ENCODE measurements at places on chromosomes 7 and 10.

GRCh38 chr7:18860221-18860620 is 257.2 kb downstream of the TWIST1 start:
- DNase-seq = no peak

DNA sequence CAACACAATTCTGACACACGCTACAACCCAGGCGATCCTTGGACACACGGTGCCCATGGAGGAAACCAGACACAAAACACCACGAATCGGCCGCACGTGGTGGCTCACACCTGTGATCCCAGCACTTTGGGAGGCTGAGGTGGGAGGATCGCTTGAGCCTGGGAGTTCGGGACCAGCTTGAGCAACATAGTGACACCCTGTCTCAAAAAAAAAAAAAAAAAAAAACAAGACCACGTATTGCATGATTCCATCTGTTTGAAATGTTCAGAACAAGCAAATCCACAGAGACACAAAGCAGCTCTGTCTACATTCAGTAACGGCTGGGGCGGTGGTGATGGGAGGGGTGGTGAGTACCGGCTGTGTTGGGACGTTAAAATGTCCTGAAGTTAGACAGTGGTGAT is 25.2 kb downstream of the ADAP1 start:
- no peak for DNase-seq

GRCh38 chr7:140403878-140404564 is at the start of gene RAB19:
TSS of gene RAB19 (plus strand) at chr7:140404058. CDS start at chr7:140407647, 3,589 bp downstream.
- no peak for DNase-seq

DNA sequence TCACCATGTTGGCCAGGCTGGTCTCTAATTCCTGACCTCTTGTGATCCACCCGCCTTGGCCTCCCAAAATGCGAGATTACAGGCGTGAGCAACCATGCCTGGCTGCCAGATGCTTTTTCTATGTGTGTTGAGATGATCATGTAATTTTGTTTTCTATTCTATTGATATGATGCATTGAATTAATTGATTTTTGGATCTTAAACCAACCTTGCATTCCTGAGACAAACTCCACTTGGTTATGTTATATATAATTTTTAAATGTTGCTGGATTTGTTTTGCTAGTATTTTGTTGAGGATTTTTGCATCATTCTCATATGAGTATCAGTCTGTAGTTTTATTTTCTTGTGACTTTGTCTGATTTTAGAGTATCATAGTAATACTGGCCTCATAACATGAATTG is 192.8 kb downstream of the ADK start:
- no peak for DNase-seq

- no peak for DNase-seq
Observed at GRCh38 chr7:47988496-47989386, 9.3 kb upstream of the HUS1 start.

DNA sequence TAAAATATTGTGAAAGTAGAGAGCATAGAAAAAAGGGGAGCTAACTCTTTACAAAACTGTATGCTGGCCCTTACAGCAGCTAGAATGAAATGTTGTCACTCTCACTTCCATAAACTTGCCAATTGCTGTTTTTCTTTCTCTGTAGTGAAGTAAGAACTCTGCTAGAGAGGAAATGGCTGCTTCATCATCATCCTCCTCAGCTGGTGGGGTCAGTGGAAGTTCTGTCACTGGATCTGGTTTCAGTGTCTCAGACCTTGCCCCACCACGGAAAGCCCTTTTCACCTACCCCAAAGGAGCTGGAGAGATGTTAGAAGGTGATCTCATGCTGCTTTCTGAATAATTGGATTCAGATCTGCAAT is 7.6 kb upstream of the ASCC1 start:
- no peak for DNase-seq

GRCh38 chr10:69734797-69735468 is 66.8 kb upstream of the COL13A1 start:
- DNase-seq = no peak

GRCh38 chr7:47386273-47386835 is 195.6 kb downstream of the TNS3 start:
- DNase-seq = peak; percentile 3

All from gastrocnemius medialis (tissue), 4 donors.